Osteoblast (primary cell): ENCODE measurements at places on chromosomes 16 and 17. TPM values are rescaled to one million over a fixed set of nuclear protein-coding genes. Genes with fewer than 3 reads are reported as not detected.

DNA sequence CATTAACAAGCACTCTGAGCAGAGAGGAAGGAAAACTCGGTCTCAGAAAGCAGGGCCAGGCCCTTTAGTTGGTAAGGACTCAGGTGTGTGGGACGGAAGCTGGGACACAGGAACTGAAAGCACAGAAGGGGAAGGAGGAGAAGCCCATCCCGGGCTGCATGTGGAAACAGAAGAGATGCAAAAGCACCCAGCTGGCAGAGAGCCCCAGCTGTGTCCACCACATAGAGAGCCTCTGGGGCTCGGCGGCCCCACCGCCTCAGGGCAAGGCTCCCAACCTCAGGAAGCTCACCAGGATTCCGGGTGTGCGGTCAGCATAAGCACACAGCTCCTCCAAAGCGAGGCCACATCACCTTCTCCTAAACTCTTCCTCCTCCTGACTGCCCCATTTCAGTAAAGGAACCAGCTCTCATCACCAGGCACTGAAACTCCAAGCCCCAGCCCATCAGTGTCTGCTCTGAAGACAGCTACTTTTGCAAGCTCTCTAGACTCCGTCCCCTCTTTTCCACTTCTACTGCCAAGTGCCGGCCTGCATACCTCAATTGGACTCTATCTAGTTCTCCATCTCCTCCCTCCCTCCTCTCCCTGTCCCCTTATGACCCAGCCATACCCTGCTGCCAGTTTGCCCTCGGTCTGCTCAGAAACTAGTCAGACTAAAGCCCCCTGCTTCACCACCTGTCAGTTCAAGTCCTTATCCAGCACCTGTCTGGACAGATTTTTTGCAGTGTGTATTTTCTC, 6.0 kb downstream of the ST3GAL2 start:
- peak; percentile 65 for DNase-seq
- H3K27ac ChIP-seq = peak overlapping the region; percentile 40
- H3K27me3 ChIP-seq = no peaks in the 10 kb centered on the region
- no peak overlapping the region for H3K4me3 ChIP-seq
- peaks cover 5% of the 10 kb centered on the region for H3K36me3 ChIP-seq

DNA sequence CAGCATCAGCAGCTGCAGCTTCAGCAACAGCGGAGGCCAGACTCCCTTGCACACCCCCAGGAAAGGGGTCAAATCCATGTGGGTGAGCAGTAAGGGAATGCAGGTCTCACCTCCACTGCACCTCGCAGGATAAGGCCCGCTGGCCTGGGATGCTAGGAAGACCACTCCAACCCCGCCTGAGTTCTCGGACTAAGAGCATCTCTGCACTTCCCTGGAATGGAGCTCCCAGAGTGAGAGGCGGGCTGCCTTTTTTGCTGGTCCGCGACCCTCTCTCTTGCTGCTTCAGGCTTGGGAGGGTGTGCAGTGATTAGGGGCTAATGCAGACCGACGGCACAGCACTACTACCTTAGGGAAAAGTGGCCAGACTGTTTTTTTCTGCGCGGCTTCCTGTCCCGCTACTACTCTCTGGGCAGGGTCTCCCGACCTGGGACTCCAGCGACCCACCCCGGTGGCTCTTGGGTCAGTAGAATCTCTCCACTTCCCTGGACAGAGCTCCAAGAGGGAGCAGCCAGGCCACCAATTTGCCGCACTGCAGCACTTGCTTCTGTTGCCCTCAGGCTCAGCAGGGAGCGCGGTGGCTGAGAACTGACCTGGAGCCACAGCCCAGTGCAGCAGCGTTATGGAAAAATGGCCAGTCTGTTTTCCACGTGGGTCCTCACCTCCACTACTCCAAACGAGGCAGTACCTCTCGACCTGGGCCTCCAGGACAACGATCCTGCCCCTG, 480.4 kb downstream of the CDH8 start:
- no peak overlapping the region for H3K27ac ChIP-seq
- no peaks in the 10 kb centered on the region for H3K4me1 ChIP-seq
- no peaks in the 10 kb centered on the region for H3K36me3 ChIP-seq
- no peak overlapping the region for H3K4me3 ChIP-seq

DNA sequence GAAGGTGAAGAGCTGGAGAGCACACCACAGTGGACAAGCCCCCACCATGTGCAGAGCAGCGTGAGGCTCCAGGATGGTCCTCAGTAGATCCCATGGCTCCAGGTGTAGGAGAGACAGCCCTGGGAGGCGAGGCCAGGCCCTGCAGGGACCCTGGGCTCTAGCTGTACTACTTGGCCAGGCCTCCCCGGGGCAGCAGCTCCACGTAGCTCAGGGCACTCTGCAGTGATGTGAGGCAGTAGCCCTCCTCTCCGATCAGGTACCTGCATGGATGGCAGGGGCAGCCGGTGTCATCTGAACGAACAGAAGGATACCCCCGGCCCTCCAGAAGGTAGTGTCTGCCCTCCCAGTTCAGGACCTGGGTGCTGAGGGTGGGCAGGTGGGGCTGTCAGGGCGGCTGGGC, 6.2 kb upstream of the SPATA2L start:
- no peak overlapping the region for H3K4me3 ChIP-seq
- peak; percentile 87 for DNase-seq
- H3K27me3 ChIP-seq = peaks cover 4% of the 10 kb centered on the region

GRCh38 chr17:57739402-57740234, 5.5 kb downstream of the CCDC182 start:
- DNase-seq = peak; percentile 55
- H3K27me3 ChIP-seq = no peaks in the 10 kb centered on the region
- no peak overlapping the region for H3K4me3 ChIP-seq
- H3K36me3 ChIP-seq = no peaks in the 10 kb centered on the region
- H3K4me1 ChIP-seq = no peaks in the 10 kb centered on the region

- DNase-seq = no peak
- H3K27ac ChIP-seq = peak overlapping the region; percentile 93
- H3K4me1 ChIP-seq = peaks cover 26% of the 10 kb centered on the region
- peaks cover 44% of the 10 kb centered on the region for H3K36me3 ChIP-seq
Observed at GRCh38 chr16:28823291-28823872, 583 bp downstream of the ATXN2L start.

- H3K4me3 ChIP-seq = no peak overlapping the region
- DNase-seq = no peak
- no peaks in the 10 kb centered on the region for H3K27me3 ChIP-seq
- no peaks in the 10 kb centered on the region for H3K36me3 ChIP-seq
Observed at GRCh38 chr16:6110346-6110745, 1012.8 kb upstream of the EEF2KMT start.

The HASPIN gene
- total RNA-seq = 1.4 and 1.5 TPM in 2 replicates
